Upper lobe of left lung (tissue), 6 donors: ENCODE measurements at places on chromosomes 6 and 20. TPM values are rescaled to one million over a fixed set of nuclear protein-coding genes. Genes with fewer than 3 reads are reported as not detected.

The MCCD1 gene
- not detected for total RNA-seq

The PERP gene
- 23.5 TPM for total RNA-seq

The SPTLC3 gene
- total RNA-seq: 14.7 TPM

The TFAP2D gene
- not detected for total RNA-seq

The CBFA2T2 gene
- 10.0 TPM for total RNA-seq

The EPHA7 gene
- 0.30 TPM for total RNA-seq

The UST gene
- total RNA-seq: 15.7 TPM

The PTK6 gene
- 5.8 TPM for total RNA-seq

The TBC1D7 gene
- 12.8 TPM for total RNA-seq

The CFB gene
- total RNA-seq: 15.0 TPM

The ARMC12 gene
- 0.74 TPM for total RNA-seq

The ARFGEF3 gene
- 52.7 TPM for total RNA-seq

The ANKEF1 gene
- 3.4 TPM for total RNA-seq

The NRN1 gene
- 8.9 TPM for total RNA-seq

The FOXQ1 gene
- 3.9 TPM for total RNA-seq

The PRICKLE4 gene
- 133 TPM for total RNA-seq
